ENCODE measurements at places on chromosomes 7 and 10.

- DNase-seq, result no peak
These were observed 4.9 kb upstream of the SCD start for GRCh38 chr10:100341953-100342626.

- no peak for DNase-seq
These were observed 33.4 kb upstream of the SH2D4B start for GRCh38 chr10:80504158-80504811.

DNA sequence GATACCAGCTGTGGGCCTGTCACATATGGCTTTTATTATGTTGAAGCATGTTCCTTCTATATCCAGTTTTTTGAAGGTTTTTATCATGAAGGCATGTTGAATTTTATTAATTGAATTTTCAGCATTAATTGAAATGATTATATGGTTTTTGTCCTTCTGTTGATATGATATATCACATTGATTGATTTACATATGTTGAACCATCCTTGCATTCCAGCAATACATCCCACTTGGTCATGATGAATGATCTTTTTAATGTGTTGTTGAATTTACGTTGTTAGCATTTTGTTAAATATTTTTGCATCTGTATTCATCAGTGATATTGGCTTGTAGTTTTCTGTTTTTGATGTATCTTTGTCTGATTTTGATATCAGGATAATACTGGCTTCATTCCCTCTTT, 21.2 kb downstream of the PRSS37 start:
- no peak for DNase-seq

DNA sequence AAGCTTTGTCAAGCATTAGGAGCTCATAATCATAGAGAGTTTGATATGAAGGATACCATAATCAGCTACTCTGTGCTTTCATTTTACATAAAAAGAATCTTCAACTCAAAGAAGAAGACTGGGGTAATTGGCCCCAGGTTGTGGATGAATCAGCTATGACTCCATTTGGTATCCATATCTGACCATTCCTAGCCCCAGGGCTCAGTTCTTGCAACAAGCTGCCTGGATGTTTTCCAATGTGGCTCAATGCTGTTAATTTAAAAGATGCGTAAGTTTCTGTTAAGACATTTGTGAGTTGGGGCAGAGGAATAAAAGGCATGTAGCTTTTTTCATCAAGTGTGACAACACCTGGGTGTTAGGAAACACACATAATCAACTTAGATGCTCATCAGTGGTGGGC, 951.1 kb downstream of the NRG3 start:
- no peak for DNase-seq

GRCh38 chr7:37216156-37216852, 232.4 kb downstream of the ELMO1 start:
- no peak for DNase-seq

- no peak for DNase-seq
These were observed 29.2 kb downstream of the ZNF783 start for GRCh38 chr7:149291036-149291780.

- DNase-seq, result no peak
These were observed 198.3 kb downstream of the BAMBI start for GRCh38 chr10:28875549-28876081.

- no peak for DNase-seq
These were observed 92.6 kb downstream of the NPSR1 start for GRCh38 chr7:34750636-34751035.

GRCh38 chr10:122148876-122149560, 122.1 kb upstream of the BTBD16 start:
- no peak for DNase-seq

DNA sequence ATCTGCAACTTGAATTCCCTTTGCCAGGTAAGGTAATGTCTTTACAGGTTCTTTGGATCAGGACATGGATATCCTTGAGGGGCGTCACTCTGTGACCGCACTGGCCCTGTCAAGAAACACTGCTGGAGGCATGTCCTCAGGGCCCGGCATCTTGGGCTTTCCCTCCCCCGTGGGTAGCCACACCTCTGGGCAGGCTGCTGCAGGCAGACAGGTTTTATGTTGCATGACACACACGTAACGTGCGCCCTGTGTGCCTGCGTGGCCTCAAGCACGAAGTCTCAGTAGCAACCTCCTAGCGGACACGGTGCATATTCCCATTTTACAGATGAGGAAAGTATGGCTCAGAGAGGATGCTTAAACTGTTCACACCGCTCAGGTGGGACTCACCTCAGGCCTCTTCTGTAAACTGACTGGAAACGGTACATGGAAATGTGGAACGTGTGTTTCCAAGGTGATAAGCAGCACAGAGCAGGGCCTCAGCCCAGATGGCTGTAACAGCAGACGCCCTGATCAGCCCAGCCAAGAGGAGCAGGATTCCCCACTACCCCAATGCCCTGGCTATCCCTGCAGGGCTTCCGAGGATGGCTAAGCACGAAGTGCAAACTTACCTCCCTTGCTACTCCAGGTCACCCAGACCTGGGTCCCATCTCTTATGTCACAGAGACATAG, 553.6 kb downstream of the TCERG1L start:
- DNase-seq, result no peak

GRCh38 chr7:97480772-97481390, 251.0 kb upstream of the TAC1 start:
- DNase-seq, result no peak

DNA sequence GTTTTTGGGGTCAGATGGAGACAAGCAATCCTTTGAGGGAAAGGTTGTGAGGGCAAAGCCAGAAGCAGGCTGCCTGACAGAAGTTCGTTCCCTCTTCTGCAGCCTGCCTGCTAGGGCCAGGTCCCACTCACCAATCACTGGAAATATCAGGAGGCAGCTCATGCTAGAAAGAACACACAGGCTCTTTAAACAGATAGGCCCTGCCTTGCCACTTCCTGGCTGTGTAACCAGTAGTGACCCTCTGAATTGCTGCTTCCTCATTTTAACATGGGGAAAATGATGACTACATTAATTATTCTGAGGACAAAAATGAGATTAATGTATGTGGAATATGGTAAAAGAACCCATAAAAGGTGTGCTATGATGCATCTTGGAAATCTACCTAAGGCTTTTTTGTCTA, 50.5 kb upstream of the MRLN start:
- DNase-seq, result no peak

GRCh38 chr7:2710286-2710655, 22.3 kb downstream of the AMZ1 start:
- DNase-seq, result no peak

DNA sequence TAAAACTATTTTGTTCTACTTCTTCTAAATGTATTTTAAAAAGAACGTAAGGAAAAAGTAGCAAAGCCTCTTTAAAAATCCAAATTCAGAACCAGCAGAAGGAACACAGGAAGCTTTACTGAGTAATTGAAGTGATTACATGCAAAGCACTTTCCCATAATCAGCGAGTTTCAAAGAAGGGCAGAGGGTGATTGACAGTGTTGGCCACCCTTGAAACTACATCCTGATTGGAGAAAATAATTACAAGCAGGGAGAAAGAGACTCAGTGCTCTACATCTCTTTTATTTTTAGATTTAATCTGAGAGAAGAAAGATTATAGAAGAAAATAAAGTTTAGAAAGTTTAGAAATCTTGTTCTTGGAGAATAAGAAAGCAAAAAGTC, 20.3 kb upstream of the HGF start:
- no peak for DNase-seq

- no peak for DNase-seq
These were observed 57.4 kb upstream of the NEBL start for GRCh38 chr10:20954519-20954918.

DNA sequence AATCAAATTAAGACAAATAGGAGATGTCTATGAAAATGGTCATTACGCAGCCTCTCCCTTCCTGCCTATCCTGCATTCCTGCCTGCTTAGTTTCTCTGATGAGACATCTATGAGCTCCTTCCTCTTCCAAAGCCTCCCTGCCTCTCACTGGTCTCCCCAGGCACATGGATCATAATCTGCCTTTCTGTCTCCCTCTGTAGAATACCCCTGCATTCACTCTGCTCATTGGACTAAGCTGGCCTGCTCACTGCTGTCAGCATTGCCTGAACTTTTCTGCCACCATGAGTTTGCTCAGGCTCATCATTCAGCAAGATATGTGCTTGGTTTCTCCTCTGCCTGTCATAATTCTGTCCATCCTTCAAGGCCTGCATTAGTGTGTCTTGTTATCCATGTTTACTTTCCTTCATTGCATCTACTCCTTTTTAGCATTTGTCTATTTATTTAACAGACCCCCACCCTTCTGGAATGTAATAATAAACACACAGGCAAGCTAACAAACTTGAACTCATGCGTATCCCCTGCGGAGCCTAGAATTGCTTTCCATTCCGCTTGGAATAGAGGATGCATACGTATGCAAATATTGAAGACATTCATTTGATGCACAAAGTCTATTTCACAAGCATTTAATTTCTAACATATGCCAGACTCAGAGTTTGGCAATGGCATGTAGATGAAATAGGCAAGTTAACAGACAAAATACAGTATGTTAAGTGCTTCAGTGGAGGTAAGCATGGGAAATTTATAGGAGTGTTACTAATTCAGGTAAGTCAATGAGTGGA, 88.3 kb downstream of the PTPRZ1 start:
- DNase-seq, result no peak

- no peak for DNase-seq
These were observed 127.8 kb downstream of the ITGB8 start for GRCh38 chr7:20458521-20458920.

- no peak for DNase-seq
These were observed 37.8 kb downstream of the HERPUD2 start for GRCh38 chr7:35657125-35657524.

- no peak for DNase-seq
These were observed 262.8 kb downstream of the FGFR2 start for GRCh38 chr10:121335386-121335925.

DNA sequence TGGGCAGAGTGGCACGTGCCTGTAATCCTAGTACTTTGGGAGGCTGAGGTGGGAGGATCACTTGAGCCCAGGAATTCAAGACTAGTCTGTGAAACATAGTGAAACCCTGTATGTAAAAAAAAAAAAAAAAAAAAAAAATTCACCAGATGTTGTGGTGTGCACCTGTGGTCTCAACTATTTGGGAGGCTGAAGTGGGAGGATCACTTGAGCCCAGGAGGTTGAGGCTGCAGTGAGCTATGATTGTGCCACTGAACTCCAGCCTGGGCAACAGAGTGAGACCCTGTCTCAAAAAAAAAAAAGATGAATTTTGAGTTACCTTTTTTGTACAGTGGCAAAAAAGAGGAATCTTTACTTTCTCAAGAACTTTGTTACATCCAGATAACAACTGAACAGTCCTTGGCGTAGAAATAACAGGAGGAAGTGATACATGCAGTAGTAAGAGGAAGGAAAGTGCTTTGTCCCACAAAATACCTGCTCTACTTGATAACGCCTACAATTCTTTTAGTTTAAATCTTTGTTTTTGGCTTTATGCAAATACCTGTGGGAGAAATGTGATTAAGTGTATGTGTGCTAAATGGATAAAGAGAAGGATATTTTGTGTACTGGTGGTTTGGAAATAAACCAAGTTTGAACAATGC, 29.3 kb downstream of the SPAG6 start:
- DNase-seq, result no peak

DNA sequence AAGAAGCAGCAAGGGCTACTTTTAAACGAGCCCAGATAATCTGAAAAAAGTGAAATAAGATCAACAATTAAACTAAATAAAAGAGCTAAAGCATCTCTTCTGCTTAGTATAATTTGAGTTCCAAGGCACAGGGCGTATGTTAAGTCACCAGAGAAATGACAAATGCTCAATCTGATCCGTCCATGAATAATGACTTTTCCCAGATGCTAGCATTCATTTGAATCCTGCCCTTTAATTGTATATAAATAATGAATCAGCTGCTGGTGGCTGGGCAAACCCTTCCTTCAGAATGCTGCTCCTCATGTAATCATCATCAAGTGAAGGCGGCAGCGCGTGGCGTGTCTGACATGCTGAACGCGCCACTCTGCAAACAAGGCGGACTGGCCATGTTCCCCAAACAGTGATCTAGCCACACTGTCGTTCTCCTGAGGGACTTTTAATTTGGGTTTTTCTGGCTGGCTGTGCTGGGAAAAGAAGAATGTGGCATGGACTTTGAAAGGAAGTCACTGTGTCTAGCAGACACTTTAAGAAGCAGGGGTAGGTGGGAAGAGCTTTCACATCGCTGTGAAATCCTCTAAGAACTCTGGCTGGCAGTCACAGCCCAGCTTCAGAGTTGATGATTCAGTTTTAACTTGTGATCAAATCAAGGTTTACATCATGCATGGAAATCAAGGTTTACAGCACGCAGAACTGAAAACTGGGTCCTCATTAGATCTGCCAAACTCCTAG, 70.7 kb downstream of the BEND7 start:
- no peak for DNase-seq

GRCh38 chr7:106061301-106061979, 50.7 kb downstream of the SYPL1 start:
- DNase-seq, result no peak
